ENCODE measurements at places on chromosomes 4 and X.

DNA sequence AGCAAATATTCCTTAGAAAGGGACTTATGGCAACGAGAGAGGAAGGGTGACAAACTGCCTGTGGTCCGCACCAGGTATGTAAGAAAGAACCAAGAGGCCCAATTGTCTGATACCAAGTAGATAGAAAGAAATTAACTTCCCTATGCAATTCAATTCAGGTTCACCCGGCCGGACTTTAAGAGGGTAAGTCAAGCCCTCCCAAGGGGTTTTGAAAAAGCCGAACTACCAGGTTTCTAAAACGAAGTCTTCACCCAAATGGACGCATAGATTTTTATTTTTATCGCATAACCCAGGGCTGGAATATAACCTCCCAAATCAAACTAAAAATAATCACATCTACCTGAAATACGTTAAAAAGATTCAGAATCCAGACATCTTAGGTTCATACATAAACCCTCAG lies 1.6 kb upstream of the MAB21L2 start:
- no peak for DNase-seq

GRCh38 chr4:92551616-92552015 lies 247.8 kb downstream of the GRID2 start:
- DNase-seq = no peak

- no peak for DNase-seq
These were observed 170.8 kb upstream of the GATB start for GRCh38 chr4:151931563-151931962.

DNA sequence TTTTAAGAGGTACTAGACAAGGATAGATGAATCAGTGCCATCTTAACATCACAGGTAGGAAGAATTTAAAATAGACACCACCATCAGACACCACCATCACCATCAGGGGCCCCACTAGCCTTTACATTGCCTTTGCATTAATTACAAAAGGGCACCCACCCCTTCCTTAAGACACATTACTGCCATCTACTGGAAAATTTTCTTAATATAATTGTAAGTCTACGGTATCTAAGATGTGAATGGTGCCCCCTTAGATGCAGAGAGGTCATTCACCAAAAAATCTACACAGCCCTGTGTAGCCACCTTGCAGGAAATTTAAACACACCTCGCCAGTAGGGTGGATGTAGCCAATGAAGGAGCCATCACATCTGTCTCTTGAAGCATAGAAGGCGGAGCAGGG lies 184.1 kb downstream of the MID1IP1 start:
- DNase-seq = no peak

- no peak for DNase-seq
These were observed 476.9 kb downstream of the PDHA2 start for GRCh38 chr4:96316776-96317175.

- DNase-seq = no peak
These were observed 47.7 kb upstream of the CXCL8 start for GRCh38 chr4:73692701-73693100.

GRCh38 chr4:184386271-184386781 lies 88.0 kb downstream of the IRF2 start:
- DNase-seq = no peak

DNA sequence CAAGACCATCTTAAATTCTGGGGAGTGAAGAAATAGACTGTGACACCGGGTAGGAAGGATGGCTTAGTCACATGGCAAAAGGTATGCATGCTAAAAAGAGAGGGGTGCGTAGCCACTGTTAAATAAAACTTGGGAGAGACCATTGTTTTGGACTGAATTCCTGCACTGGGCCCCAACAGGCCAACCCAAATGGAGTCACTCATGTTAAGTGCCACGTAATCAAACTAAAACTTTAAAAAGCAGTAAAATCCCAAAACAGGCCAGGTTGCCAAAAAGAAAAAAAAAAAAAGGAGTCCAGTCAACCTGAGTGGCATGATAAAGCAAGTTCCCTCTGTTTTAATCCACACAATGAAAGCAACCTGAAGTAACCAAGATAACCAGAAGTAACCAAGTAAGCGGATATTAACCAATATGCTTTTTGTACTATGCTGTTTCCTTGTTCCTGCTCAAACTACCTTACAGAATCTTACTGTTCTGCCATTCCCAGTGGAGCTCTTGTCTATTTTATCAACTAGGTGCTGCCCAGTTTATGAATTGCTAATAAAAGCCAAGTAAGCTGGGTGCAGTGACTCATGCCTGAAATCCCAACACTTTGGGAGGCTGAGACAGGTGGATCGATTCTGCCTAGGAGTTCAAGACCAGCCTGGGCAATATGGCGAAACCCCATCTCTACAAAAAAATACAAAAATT lies 124.6 kb upstream of the ENPP6 start:
- DNase-seq = no peak

DNA sequence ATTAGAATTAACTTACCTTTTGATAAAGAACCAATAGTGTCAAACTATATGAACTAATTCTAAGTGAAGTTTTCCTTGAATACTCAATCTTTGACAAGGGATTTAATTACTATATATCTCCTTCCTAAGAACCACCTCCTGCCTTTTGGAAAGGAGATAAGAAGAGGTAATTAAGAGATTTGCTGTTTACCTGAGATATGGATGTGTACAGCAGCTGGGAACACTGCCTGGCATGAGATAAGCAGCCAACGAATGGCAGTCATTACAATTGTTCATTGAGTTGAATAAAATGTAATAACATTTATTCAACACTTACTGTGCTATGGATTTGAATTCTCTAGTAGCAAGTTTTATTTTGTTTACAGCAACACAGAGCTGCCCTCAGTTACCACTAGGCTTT lies 407.1 kb downstream of the SPOCK3 start:
- DNase-seq = no peak

- DNase-seq = no peak
These were observed 562.2 kb downstream of the ZIC3 start for GRCh38 chrX:138128027-138128671.

All from activated CD4-positive, alpha-beta T cell treated with anti-CD3 and anti-CD28 coated beads, Interleukin-2, amount 50 U/mL, for 1 hour (primary cell).